ENCODE measurements at places on chromosomes 7 and 10. TPM values are rescaled to one million over a fixed set of nuclear protein-coding genes. Genes with fewer than 3 reads are reported as not detected.

Gene RARRES2
- total RNA-seq = 200 TPM

DNA sequence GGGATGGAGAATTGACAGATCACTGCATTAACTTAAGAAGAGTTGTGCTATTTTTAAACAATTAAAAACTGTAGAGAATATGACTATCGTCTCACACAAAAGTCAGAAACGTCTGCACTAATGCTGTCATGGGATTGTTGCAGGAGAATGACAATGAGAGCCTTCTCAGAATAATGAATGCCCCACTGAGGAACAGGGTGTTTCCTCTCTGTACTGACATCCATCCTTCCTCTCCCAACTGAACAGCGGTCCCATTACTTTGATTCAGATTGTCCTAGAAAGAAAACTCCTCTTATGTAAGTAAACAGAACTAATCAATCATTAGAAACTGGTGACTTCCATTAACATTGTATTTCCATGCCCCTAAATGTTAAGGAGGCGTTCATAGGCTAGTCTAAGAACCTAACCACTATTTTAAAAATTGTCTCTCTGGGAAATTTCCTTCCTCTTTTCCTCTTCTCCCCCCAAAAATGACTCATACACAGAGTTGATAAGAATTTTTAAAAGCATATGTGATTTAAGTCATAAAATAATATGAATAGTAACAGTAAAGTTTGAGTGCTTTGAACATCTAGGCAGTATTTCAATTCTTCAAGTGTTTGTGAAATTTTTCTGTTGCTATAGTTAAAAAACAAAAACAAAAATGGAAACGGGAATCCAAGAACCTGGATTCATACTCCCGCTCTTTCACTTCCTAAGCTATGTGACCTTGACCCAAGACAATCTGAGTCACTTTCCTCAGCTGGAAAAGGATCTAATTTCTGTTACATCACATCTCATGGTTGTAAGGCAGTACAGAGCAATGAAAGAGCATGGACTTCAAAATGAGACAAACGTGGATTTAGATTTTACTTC lies 12.7 kb upstream of the MACC1 start:
- DNase-seq = no peak

Gene ENTPD7
- total RNA-seq = 5.2 TPM

DNA sequence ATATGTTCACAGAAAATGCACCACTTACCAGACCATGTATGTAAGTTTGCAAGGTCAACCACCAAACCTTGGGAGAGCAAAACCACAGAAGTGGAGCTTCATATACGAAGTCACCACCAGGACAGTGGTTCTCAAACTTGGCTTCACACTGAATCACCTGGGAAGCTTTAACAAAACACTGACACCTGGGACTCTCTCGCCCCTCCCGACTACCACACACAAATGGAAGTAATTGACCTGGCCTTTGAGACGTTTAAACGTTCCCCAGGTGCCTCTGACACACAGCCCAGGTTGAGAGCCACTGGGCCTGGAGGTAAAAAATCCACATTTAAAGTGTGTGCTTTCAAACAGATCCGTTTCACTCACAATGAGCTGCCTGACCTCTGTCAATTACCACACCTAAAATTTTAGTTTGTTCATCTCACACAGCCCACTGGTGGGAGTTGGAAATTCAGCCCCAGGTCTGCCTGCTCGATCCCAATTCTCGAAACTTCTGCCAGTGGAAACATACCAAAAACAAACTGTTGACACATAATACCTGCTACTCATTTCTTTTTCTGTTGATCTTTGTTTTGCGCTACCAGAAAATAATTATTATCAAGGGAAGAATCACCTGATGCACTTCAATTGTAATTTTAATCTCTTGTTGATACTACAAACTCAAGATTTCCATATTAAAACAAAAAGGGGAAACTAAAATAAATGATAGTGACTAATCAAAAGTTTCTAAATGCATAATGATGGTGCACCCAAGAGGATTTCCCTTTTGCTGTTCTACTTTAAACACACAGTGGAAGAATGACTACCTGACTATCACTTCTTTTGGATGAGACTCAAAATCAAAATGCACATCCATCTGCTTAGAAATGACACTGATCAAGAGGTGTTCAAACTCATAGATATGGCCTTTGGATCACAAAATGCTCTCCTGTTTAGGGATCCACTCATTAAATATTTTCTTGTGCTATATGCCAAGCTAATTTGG lies 26.6 kb downstream of the CDNF start:
- DNase-seq = no peak

Gene EPO
- not detected for total RNA-seq

DNA sequence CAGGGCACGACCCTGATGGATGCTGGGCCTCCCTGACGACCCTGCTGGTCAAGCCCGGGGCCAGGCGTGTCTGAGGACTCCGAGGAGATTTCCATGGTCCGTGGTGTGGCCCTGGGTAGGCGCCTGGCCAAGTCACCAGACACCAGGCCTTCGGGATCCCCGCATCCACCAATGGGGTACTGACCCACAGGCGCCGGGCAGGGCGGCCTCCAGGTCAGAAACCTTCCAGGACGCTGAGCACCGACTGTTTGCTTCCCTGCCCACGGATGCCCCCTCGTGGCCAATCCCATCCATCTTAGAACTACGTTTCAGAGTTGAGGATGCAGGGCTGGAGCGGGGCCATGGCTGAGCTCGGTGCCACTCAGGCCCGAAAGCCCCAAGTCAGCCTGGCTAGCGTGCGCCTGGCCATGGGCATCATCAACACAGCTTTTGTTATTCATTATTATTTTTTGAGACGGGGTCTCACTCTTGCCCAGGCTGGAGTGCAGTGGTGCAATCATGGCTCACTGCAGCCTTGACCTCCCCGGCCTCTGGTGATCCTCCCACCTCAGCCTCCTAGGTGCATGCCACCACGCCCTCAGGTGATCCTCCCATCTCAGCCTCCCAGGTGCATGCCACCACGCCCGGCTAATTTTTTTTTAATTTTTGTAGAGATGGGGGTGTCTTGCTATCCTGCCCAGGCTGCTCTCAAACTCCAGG lies 7.1 kb upstream of the AMZ1 start:
- peak; percentile 79 for DNase-seq

DNA sequence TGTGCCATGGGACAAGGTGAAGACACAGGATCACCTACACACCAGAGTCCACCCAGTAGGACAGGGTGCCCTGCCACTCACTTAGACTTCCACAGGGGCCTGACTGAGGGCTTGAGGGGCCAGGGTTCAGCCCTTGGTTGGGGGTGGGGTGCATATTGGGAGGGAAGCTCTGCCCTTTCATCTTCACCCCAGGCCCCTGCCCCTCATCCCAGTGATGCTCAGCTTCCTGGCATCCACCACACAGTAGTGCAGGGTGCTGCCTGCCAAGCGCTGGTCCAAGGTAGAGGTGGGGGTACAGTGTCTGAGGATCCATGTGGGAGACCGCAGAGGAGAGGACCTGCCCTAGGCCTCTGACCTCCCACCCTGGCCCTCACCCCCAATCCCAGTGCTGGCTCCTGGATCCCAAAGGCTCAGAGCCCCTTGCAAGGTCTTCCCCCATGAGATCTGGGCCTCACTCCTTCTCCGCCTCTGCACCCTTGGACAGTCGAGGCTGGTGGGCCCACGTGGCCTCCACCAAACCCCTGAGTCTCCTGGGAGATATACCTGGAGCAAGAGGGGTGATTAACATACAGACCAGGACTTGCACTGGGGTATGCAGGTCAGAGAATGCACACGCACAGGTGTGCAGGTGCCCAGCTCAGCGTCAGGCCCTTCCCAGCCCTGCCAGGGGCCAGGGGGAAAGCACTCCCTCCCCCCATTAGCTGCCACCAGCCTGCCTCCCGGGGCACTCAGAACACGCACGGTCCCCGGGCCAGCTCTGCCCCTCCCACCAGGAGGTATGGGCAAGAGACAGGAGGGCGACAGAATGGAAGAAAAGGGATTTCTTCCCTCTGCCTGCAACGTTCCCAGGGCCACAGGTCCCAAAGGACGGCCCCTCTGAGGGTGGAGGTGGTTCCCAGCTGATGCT lies 8.6 kb upstream of the IRF5 start:
- no peak for DNase-seq

GRCh38 chr10:60896033-60896432 lies 48.0 kb downstream of the RHOBTB1 start:
- no peak for DNase-seq

GRCh38 chr7:99090771-99091542 lies 53.0 kb downstream of the SMURF1 start:
- DNase-seq = no peak

DNA sequence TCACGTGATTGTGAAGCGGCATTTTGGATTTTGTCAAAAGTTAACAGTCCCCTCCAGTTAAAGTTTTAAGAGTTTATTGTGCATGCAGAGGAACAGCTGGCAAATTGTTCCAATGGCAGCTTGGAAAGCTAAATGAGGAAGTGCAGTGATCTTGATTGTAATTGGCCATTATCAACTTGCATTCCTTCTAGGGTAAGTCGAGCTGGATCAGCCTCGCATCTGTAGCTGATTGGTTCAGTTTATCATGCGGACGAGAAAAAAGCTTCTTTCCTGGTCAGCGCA lies 566 bp downstream of the ZNF789 start:
- DNase-seq = no peak

- DNase-seq = no peak
Measured at GRCh38 chr7:114155116-114156110, 236.6 kb upstream of the PPP1R3A start.

DNA sequence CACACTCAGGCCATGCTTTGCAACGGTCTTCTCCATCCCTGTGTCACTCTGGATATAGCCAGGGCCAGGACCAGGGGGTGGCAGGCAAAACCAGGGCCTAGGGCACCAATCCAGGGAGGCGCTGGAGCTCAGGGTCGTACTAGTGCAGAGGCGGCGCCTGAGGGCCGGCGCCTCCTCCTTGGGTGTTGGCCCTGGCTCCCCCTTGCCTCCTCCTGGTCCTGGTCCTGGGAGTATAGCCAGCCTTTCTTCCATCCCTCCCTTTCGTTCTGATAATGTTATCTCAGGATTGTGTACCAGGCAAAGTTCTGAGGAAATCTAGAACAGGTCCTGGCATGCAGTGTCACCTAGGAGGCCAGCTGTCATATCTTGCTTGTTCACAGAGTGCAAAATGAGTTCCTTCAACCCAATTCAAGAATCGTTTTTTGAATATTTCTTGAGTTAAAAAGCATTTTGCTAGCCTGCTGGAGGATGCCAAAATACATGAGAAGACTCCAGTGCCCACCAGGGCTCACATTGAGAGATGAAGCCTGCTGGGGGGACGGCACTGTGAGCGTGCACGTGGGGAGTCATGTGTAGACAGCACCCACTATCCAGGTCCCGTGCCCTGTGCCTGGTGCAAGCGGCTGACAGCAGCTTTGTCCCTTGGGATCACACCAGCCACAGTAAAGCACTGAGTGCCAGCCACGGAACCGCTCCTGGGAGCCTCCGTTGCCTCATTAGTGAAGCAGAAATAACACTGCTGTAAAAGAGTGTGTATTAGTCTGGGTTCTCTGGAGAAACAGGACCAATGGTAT lies 106.9 kb upstream of the C7orf33 start:
- no peak for DNase-seq

Gene LEP
- 715 TPM for total RNA-seq

Gene STEAP4
- total RNA-seq = 56.4 TPM

Gene GFRA1
- 35.2 TPM for total RNA-seq

DNA sequence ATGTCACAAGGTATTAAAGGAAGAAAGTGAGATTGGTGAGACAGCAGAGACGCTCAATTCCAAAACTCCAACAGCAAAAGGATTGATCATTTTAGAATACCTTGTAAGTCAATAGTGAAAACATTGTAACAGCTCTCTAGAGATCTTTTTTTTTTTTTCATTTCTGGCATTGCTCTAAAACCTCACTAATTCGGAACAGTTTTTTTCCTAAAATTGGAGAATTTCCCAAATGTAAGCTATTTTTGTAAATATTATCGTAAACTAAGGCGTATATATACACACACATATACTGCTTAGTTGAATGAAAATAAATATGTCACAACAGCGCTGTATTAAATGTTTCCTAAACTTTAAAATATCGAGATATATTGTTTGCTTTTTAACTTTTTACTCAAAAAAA lies 30.6 kb upstream of the CELF2 start:
- no peak for DNase-seq

Gene MRPL32
- 61.8 TPM for total RNA-seq

DNA sequence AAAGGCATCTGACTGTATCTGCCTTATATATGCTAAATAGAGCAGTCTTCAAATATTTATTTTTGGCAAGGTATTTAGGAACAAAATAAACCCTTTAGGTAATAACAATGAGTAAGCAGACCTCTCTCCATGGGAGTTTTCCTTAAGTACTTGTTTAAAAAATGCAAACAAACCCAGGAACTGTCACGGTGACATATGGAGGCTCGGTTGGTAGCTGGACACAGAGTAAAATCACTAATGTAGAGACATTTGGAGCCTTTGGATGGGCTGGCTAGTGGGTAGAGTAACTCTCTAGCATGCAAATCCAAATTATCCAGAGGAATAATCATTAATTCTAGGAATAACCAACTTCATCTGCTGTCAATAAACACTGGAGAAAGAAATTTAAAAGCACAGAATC lies 71.6 kb upstream of the LAMB4 start:
- no peak for DNase-seq

Gene TMEM130
- not detected for total RNA-seq

GRCh38 chr10:29540016-29540415 lies 94.8 kb downstream of the SVIL start:
- no peak for DNase-seq
